Fibroblast of skin of right biceps (primary cell): ENCODE measurements at places on chromosomes 1 and 21.

DNA sequence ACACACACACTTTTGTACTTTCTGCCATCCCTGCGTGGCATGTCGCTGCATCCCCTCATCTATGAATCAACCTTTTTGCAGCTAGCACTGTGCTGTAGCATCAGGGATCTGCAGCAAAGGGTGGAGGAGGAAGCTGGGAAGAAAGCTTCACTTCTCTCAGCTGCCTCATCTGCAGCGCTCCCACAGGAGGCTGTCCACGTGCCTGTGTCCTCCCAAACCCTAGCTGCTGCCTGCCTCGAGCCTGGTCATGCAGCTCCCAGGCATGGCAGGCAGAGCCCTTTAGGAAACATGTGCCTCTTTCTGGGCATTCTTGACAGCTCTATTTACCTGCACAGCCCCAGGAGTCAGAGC is 262.1 kb upstream of the SGIP1 start:
- peak; percentile 82 for DNase-seq

GRCh38 chr1:223401873-223402789 is 8.9 kb downstream of the CCDC185 start:
- DNase-seq = peak; percentile 87

DNA sequence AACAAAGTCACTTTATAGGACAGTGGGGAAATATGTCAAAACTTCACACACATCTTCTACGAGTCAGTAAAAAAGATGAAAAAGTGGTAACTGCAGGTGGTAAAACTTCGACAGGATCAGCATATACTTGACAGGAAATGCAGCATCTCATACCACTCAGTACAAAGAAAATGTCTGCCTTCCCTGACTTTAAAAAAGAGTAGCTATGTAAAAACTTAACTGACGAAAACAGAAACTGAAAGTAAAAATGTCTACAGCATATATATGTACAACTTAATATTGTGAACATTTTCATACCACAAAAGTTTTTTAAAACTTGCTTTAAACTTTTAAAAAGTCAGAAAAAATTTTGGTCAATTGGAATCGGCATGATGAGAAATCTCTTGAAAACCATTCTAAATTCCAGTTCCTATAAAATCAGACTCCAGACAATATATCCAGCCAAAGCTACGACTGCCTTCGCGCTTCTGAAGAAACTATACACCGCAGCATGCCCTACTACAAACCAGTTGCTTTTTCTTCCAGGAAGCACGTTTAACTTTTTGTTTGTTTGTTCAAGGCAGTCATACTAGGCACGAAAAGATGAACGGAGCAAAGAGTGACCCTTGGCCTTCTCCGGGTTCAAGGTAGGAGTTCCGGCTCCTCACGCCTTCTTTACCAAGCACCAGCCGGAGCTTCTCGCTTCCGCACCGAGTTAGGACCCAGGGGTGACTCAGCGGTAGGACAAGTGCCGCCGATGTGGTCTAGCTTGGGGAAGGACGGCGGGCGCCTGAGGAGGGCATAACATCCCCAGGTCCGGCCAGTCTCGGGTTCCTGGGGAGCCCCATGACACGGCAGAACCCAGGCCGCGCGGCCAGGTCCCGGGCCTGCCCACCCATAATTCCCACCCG is 612 bp downstream of the PSMA5 start:
- DNase-seq = peak; percentile 47

- no peak for DNase-seq
These were observed 75.8 kb downstream of the CACNA1E start for GRCh38 chr1:181559142-181559541.

DNA sequence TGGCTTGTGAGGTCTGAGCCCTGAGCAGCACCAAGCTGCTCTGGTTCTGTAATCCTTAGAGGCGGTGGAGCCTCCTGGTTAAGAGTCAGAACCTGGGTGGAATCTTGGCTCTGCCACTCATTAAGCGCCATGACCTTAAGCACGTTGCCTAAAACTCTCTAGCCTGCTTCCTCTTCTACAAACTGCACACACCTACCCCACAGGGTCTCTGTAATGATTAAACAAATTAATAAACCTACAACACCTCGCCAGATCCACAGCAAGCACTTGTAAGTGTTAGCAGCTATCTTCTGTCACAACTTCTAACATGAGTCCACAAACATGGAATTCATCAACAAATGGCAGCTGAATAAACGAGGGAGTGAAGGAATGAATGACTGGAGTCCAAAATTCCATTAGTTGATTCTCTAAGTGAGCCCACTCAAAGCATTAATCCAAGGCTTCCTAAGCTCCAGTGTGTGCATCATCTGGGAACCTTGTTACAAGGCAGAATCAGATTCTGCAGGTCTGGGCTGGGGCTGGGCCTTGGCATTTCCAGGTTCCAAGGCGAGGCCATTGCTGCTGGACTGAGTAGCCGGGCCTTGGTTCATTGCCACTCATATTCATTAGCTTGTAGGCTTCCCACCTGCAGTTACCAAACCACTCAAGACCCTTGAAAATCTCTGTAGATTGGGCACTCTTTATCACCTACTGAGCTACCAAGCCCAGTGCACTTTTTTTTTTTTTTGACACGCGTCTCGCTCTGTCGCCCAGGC is 168.6 kb downstream of the HIVEP3 start:
- no peak for DNase-seq

GRCh38 chr1:51526248-51526647 is 7.2 kb upstream of the EPS15 start:
- no peak for DNase-seq

- no peak for DNase-seq
These were observed 148.3 kb downstream of the PCBP3 start for GRCh38 chr21:45791562-45792418.

GRCh38 chr1:227707846-227708245 is 27.3 kb downstream of the JMJD4 start:
- DNase-seq = no peak

GRCh38 chr1:206766251-206766856 is 4.2 kb upstream of the IL19 start:
- peak; percentile 63 for DNase-seq
